ENCODE measurements at places on chromosomes 5 and 9.

GRCh38 chr5:32098291-32098690 is 75.8 kb downstream of the GOLPH3 start:
- DNase-seq: peak; percentile 22

GRCh38 chr5:51997949-51998348 is 614.7 kb downstream of the ISL1 start:
- DNase-seq: no peak

- peak; percentile 72 for DNase-seq
These were observed 448.1 kb downstream of the NFIB start for GRCh38 chr9:13865869-13866268.

- peak; percentile 44 for DNase-seq
These were observed 23.2 kb upstream of the PTGS1 start for GRCh38 chr9:122347348-122348287.

- DNase-seq: no peak
These were observed 412.9 kb downstream of the CHSY3 start for GRCh38 chr5:130316971-130317680.

DNA sequence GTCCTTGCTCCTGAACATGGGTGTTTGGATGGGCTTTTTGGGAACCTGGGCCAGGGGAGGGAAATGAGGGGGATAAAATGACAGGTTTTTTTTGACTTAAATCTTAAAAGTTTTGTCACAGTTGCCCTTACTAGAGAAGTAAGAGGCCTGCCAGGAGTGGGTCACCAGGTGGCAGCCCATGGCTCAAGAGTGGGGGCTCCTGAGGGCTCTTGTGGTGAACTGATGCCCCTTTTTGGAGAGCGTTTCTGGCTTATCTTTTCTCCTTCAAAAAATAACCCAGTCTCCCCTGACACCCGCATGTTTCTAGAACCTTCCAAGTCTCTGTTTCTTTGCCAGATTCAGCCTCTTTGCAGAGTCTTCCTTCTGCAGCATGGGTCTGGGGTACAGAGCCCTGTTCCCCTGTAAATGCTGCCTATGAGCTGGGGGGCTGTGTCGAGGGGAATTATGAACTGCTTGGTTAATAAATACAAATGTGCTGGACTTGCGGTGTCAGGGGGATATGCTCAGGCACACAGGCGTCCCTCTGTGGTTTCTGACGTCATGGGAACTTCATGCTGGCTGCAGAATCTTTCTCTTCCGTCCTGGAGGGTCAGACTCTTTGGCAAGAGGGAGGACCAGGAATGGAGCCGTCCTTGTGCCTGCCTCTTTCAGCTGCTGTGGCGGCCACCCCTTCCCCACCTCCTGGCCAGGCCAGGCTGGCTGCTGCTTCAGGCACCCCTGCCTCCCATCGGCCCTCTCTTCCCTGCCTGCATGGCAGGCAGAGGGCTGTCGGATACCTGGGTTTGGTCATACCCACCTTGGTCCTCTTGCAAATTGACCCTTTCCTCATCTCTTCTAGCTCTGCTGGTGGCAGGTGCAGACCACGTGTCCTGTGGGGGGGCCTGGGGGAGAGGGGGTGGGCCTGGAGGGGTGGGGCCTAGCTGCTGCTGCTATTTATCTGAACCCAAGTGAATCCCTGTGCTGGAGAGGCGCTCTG is 30.1 kb downstream of the PTPA start:
- peak; percentile 94 for DNase-seq

DNA sequence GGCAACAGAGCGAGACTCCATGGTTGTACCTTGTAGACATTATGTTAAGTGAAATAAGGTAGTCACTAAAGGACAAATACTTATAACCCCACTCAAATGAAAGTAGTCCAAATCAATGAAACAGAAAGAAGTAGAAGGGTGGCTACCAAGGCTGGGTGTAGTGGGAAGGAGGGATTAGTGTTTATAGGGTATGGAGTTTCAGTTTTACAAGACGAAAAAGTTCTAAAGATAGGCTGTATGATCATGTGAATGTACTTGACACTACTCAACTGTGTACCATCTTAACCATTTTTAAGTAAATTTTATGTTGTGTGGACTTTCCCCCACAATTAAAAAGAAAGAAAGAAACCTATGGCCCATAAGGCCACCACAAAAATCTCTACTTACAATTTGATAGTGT is 32.2 kb downstream of the ALDH7A1 start:
- DNase-seq: no peak

GRCh38 chr9:92595930-92596329 is 60.1 kb upstream of the ECM2 start:
- no peak for DNase-seq

DNA sequence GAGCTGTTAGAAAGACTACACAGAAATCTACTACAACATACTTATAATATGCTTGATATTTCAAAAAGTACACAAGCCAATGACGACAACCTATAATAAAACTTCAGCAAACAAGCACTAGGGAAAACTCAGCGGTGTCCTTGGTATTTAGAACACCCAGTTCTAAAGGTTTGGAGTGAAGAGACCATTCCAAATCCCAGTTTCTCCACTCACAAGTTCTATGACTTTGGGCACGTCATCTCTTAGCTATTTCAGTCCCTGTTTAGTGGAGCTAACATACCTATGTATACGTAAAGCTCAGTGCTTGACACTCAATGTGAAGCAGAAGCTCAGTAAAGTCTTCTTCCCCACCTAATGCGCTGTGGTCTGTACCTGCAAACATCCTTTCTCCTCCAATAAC is 52.8 kb downstream of the MLLT3 start:
- no peak for DNase-seq

DNA sequence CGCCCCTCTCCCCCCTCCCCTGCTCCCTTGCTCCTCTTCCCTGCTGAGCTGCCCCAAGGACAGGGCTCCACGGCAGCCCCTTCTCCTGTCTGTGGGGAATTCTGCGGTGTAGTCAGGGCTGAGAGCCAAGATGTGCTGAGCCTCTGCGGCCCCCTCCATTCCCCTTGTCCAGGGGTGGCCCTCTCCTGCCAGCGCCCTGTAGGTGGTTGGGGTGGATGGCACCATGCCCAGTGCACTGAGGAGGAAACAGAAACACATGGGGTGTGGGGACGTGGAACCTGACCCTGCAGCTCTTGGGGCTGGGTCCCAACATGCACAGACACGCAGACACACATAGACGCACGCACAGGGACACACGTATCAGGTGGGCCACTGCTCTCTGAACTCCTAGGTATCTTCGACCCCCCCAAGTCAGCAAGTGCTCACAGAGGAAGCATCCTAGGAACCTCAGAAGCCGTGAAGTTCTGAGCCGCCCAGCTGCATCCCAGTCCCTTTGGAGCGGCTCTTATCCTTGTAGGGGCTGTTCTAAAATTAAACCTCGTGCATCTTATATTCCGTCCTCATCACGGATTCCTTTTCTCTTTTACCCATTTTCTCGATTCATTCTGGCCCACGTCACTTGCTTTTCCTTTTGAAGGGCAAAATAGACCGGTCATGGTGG is 64.8 kb downstream of the HMCN2 start:
- DNase-seq: no peak

- DNase-seq: peak; percentile 78
These were observed 67.9 kb downstream of the KIAA1958 start for GRCh38 chr9:112554516-112554915.

DNA sequence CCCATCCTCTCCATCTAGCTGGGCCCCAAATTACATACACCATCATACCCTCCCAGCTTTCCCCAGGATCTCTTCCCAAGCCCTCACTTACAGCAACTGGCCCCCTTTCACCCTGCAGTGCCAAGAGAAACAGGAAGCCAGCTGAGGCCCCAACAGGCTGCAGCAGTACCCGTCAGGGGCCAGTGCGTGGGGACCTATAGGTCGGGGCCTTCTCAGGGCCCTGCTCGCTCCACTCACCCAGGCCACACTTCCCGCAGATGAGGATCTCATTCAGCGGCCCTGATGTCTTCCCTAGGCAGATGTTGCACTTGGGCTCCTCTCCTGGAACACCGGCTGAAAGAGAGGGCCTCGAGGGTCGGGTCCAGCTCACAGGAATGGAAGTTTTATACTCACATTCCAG is 6.8 kb downstream of the PHF19 start:
- DNase-seq: no peak

- DNase-seq: no peak
These were observed 151.7 kb upstream of the ELL2 start for GRCh38 chr5:96113170-96113939.

- DNase-seq: no peak
These were observed 64.3 kb downstream of the GRIN3A start for GRCh38 chr9:101674165-101674564.

DNA sequence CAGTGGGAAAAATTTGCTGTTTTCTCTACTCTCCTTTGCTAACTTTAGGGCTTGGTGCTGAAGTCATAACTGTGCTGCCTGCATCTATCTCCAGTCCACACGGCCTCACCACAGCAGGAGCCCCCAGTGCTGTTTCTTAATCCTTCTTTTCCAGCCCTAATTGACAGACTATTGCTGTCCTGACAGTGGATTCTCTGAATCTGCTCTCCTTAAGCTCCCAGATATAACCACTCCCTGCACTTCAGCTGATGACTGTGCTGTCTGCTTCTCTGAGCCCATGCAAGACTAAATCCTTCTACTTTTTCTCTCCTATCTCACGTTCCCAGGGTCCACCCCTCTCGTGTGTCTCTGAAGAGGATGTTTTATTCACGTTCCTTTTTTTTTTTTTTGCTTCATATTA is 19.7 kb upstream of the GRIA1 start:
- DNase-seq: no peak

DNA sequence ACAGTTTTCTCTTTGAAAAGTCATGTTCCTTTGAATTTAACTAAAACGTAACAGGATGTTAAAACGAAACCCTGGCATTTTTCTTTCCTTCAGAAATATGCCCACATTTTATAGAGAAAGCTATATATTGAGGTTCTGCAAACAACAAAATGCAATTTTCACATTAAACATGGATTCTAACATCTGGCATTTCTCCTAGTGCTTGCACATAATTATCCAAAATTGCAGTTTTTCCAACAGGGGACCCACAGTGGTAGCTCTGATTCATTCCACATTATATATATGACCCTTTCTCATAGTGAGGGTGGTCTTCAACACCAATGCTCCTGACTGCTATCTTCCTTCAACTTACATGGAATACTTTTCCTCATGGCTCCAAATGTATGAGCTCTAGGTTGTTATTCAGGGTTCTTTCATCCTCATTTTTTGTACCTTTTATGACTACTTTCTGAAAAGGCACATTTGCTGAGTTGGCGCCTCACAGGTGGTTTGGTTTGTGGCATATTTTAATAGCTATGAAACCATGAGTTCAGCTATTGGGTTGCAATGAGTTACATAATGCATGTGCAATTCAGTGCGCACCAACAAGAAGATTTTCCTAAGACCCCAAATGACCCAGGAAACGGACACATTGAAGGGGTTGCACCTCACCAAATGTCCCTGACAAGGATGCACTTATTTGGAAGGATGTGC is 551.7 kb downstream of the RAB3C start:
- no peak for DNase-seq

- no peak for DNase-seq
These were observed 69.2 kb downstream of the RALGPS1 start for GRCh38 chr9:126983767-126984166.

Data from iris pigment epithelial cell (primary cell).